Activated CD8-positive, alpha-beta memory T cell treated with anti-CD3 and anti-CD28 coated beads for 48 hours (primary cell): ENCODE measurements at places on chromosomes 5 and 9.

DNA sequence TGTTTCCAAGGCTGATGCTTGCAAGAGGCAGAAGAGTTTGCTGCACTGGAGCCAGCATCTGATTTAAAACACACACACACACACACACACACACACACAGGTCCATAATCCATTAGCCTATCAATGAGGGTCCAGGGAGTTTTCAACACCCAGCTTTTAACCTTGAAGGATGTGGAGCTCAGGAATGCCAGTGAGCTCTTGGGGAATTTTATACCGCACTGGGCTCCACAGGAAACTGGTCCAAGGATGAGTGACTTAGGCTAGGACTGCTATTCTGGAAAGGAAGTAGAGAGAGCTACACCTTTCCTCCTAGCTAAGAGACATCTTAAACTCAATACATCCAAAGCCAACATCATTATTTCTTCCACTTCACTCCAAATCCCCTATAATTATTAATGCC lies 942 bp upstream of the NRG2 start:
- DNase-seq = no peak

- DNase-seq = no peak
These were observed 77.5 kb upstream of the UNC5A start for GRCh38 chr5:176732736-176733405.

DNA sequence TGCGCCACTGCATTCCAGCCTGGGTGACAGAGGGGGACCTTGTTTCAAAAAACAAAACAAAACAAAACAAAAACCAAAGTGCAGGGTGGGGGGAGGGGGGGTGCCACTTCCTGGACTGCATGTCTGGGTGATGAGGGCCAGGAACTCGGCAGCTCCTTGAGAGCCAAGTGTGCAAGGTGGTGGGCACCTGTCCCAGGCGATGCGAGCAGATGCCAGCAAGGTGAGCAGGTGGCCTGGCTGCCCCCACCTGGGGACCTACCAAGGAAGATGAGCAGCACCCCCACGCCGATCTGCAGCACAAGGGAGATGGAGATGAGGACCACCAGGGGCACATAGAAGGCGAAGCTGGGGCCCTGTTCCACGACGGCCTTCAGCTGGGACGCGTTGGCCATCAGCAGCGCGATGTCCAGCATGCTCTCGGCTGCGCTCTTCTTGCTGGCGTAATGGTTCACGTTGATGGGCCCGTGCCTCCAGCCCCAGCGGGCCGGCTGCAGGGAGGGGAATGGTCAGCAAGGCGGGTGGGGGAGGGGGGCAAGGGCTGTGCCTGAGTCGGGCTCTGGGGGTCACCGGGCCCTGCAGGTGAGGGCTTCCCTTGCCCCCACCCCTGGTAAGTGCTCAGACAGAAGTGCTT lies 7.8 kb downstream of the NINJ1 start:
- no peak for DNase-seq

- DNase-seq = no peak
These were observed 571 bp downstream of the PPIC start for GRCh38 chr5:123035918-123036390.

DNA sequence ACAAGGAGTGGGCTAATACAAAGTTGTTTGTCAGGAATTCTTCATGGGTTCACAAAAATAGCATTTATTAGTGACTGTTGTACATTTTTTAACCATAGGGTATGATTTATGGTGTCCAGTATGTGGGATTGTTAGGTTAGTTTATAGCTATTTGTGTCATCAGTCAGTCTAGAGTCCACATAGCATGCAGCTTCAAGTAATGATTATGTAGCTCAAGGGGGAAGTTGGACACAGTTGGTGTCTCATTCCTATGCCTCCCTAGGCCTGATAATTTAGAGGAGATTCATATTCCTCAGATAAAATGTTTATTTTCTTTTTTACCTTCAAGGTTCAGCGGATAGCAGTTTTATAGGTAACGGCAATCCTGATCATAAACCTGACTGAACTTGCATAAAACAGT lies 153.8 kb downstream of the OXCT1 start:
- no peak for DNase-seq

- DNase-seq = no peak
These were observed 300.5 kb downstream of the ARL15 start for GRCh38 chr5:54009828-54010227.

DNA sequence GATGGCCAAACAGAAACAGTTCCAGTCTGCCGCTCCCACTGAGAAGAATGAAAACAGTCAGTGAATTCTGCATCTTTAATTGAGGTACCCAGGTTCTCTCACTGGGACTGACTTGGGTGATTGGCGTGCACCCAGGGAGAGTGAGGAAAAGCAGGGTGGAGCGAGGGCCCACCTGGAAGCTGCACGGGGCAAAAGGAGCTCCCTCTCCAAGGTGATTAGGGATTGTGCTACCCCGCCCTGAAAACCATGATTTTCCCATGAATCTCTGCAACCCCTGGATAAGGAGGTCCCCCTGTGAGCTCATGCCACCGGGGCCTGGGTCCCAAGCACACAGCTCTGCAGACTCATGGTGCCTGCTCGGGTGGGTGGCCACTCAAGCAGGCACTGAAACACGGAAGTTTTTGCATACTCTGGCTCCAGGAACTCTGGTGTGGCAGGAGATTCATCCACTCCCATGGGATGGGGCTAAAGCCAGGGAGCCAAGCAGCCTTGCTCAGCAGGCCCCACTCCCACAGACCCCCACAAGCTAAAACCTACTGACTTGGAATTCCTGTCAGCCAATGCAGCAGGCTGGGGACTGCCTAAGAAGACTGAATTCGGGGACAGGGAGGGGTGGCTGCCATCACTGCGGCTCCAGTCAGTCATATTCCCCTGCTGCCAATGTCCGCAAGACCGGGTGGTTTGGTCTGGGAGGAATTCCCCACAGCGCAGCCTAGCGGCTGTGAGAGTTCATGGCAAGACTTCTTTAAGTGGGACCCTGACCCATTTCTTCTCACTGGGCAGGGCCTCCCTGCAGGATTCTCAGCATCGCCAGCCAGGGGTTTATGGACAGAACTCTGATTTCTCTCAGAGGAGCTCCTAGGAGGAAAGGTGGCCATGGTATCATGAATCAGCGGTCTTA lies 652.2 kb upstream of the RGMB start:
- no peak for DNase-seq

- DNase-seq = no peak
These were observed 561 bp downstream of the SEC61B start for GRCh38 chr9:99222416-99223270.

DNA sequence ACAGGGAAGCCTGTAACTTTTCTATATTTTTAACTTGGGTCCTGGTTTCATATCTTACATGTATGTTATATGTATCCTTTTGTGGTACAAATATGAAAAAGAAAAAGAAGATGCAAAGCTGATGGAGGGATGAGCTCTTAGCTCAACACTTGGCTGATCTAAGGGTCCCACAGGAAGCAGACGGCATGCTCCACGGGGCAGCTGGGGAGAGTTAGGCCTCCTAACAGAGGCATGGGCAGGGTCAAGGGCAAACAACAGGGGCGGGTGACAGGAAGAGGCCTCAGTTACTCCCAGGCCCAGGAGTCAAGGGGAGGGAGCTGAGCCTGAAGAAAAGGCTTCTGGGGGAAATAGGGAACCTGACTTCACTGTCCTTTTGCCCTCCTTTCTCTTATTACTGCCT lies 287.2 kb downstream of the ZSWIM6 start:
- DNase-seq = no peak

GRCh38 chr5:163567811-163568210 lies 62.4 kb downstream of the MAT2B start:
- no peak for DNase-seq

GRCh38 chr5:138844812-138845513 lies 30.2 kb downstream of the LRRTM2 start:
- DNase-seq = no peak

GRCh38 chr9:97629156-97629555 lies 4.0 kb downstream of the TSTD2 start:
- DNase-seq = no peak

DNA sequence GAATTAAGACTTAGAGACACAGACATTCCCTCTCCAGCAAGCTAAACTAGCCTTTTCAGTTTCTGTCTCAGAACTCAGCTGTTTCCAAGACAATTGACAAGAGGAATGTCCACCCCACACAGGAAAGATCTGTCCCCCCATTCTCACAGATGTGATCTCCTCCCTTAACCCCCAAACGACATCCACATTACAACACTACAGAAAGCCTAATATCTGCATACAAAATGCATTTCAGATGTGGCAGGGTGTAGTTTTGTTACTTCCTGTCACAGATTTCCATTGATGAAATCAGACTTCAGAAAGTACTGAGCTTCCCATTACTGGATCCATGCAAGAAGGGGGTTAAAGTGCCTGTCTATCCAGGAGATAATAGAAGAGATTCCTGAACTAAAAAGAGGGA lies 2.9 kb upstream of the ARSI start:
- no peak for DNase-seq

DNA sequence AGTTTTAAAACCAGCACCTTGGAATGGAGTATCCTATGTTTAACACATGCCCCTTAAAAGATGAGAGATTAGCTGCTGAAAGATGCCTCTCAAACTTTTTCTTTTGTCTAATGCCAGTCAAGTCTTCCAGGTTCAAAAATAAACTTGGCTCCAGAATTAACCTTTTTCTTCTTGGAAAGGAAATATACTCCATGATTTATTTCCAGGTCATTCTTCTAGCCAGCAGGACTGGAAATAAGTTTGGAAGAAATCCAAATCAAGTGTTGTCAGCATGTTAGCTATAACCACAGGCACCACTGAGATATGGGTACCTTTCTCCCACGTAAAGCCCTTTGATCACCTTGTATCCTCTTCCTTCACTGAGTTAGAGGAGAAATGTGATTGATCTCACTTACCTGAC lies 56.1 kb downstream of the NLN start:
- no peak for DNase-seq

DNA sequence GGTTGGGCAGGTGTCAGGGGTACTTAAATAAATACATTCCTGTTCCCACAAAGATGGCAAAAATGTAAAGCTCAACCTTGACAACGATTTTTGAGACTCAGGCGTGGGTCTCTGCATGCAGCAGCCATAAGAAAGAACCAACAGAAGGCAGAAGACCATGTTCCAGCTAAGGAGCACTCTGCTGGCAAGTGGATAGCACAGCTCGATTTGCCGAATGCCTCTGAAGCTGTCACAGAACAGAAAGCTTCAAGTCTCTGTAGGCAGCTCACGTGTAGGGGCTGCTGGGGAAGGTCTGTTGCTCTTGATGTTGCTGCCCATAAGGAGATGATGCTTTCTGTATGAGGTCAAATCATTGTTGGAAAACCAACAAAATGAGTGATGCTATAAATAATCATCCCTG lies 119.6 kb upstream of the GRIN3A start:
- no peak for DNase-seq

DNA sequence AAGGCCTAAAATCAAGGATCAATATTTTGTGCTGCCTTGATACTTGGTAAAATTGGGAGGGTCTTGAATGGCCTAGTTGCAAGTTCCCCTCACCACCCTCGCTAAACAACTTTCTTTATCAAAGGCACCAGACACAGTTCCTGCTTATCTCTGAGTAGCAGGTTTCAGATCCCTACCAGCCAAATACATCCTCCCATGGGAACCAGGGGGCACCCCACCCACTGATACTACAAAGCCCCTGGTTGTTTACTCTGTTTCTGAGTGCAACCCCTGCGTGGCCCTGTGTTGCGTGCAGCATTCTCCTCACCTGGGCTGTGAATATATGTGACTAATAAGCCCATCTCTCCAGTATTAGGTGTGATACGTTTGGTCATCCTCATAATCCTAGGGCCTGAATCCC lies 314.9 kb downstream of the DRD1 start:
- no peak for DNase-seq

DNA sequence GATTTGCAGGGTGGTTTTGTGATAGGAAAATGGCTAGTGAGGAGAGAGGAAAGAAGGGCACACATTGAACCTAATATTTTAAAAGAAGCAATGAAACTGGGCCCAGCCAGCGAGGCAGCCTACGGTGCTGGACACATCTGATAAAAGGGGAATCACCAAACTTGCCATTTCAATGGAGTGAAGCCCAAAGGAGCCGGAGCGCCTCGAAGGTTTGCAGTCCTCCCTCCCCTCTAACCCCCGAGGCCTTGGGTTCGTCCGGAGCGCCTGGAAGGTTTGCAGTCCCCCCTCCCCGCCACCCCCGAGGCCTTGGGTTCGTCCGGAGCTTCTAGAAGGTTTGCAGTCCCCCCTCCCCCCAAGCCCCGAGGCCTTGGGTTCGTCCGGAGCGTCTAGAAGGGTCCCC lies 132.6 kb downstream of the TENT4A start:
- DNase-seq = no peak

- no peak for DNase-seq
These were observed 74.8 kb downstream of the CDK5RAP2 start for GRCh38 chr9:120505186-120505585.
